ENCODE measurements at places on chromosomes 7 and 10.

DNA sequence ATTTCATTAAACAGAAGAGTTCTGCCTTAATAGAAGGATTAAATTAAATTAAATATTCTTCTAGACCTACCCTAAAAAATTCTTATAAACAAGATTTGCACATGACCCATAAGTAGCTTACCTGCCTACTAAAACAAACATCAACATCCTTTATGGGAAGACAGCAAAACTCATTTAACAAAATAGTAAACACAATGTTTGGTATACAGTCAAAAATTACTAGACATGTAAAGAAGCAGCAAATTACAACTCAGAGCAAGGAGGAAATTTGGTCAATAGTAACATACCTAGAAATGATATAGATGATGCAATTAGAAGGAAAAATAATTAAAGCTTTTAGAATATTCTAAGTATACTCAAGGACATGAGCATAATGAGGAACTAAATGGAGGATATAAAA lies 27.9 kb downstream of the CCDC172 start:
- no peak for DNase-seq

GRCh38 chr10:79434821-79435251 lies 10.6 kb downstream of the ZCCHC24 start:
- DNase-seq: peak; percentile 32

DNA sequence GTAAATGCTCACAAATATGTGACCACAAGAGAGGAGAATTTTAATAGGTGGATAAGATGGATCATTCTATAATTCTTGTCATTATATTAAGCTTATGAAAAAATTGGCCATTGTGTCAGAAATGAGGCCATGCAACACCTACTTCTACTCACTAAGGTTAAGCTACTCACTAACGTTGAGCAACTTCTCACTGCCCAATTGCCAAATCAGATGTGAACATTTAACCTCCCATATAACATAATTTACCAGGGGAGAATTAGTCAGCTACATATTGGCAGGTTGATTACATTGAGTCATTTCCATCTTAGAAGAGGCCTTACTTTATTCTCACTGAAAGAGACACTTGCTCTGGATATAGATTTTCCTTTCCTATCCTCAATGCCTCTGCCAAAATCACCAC lies 211.2 kb upstream of the DGKB start:
- DNase-seq: peak; percentile 40

DNA sequence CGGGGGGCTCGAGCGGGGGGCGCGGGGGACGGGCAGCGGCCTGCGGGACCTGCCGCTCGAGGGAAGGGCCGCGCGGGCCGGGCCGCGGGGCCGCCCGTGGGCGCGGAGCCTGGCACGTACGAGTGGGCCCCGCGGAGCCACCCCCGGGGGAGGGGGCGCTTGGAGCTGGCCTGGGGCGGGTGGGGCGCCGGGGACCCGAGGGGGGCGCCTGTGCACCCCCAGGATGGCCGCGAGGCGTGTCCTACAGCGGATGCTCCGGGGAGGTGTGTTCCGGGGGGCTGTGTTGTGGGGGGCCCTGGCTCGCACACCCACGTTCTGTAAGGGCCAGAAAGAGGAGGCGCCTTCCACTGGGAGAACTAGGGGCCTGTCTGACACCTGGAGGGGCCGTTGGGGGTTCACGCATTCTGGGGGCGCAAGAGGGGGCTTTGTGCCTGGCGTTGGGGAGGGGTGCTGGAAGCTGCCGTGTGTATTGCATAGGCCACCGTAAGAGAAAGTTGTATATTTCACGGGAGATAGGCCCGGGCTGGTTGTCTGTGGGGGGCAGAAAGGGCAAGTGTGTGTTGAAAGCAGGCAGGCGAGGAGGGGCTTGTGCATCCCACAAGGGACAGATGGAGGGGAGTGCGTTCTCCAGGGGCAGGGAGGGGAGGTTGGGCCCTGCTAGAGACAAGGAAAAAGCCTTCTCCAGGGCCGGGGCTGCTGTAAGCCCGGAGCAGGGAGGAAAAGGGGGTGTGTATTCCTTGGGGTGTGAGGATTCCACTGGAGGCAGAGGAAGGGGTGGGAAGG lies 663 bp downstream of the VPS37D start:
- DNase-seq: no peak

DNA sequence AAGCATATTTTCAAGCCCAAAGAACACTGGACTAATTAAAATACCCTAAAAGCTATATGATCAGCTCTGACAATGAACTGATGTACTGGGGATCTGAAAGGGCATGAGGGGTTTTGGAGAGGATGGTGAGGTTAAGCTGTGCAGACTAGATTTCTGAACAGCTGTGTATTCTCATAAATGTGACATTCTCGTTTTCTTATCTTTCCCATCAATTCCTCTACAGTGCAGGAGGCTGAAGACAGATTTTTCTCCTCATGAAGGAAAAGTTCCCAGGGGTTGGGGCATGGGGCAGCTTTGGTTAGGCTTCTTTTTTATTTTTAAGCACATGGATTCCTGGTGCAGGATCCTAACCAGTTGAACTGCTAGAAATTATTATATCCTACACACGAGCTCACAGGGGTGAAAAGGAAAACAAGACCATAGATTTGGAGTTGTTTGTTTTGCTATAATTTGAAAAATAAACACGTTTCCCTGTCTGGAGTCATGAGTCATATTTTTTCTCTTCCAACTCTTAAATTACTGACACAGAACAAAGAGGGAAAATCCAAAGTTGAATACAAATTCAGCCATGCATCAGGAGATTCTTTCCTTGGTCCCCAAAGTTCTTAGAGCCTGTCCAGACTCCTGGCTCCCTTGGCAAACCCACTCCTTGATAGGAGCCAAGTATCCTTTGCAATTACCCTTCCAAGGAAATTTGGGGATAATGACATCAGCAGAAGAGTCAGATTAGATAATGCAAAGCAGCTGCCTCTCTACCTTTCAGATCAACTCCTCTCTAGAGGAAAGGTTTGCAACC lies 147.7 kb upstream of the NPVF start:
- DNase-seq: no peak

- DNase-seq: peak; percentile 85
Measured at GRCh38 chr7:107560898-107561516, 2.7 kb downstream of the COG5 start.

GRCh38 chr7:23191022-23191421 lies 9.2 kb downstream of the NUP42 start:
- no peak for DNase-seq

DNA sequence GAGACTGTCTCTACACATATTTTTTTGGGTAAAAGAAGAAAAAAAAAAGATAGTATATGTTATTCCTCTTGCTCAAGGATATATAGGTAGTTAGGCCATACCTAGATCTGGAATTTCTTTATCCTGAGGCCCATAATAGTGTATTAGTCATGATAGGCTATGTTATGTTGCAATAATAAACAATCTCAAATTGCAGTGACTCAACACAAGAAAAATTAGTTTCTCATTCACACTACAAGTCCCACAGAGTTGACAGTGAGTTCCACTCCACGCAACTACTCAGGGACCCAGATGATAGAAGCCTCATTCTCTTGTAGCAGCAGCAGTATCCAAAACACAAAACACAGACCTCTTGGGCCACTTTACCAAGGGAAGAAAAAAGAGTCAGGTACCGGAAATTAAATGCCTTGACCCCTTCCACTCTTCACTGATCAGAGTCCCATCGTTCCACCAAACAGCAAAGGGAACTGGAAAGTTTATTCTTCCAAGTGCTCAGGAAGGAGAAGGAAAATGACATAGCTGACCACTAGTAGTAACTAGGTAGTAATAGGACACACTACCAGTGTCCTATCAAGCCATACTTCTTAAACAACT lies 7.4 kb upstream of the C10orf67 start:
- peak; percentile 88 for DNase-seq

DNA sequence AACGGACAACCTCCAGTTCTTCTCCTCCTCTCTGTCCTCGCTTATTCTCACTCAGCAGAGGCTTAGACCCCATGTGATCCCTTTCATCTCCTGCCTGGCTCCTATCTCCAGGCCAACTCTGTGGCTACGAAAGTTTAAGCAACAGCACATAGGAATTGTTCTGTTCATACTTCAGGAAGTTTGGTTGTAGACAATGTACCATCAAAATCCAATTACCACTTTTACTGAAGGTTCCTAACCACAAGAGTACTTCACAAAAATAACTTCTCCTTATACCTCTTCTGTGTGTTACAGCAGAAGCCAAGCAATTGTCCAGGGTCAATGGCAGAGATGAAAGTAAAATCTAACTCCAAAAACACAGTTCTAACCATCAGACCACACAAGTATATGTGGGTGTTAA lies 80.0 kb downstream of the SLC25A13 start:
- no peak for DNase-seq

DNA sequence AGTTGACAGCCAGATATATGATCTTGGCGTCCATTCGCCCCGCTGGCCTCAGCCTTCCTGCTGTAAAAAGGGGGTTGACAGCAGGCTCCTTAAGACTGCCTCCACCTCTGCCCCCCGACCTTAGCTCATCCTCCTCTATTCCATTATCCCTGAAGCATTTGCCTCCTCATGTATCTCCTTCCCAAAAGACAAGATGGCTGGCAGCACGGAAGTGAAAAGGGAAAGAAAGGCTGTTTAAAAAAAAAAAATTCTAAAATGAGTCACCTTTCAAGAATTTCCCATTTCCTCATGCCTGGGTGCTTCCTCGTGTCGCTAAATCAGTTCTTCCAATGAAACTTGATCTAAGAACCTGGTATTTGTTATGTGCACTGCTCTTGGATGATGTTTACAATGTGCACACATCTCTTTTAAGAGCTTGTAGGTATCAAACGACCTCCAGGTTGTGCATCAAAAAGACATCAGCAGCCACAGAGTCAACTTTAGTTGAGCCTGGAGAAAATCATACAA lies 1.7 kb downstream of the SCRN1 start:
- DNase-seq: peak; percentile 79

- DNase-seq: peak; percentile 48
Measured at GRCh38 chr10:110851020-110851612, 20.6 kb upstream of the PDCD4 start.

GRCh38 chr10:78384049-78384431 lies 350.4 kb downstream of the RPS24 start:
- DNase-seq: no peak

DNA sequence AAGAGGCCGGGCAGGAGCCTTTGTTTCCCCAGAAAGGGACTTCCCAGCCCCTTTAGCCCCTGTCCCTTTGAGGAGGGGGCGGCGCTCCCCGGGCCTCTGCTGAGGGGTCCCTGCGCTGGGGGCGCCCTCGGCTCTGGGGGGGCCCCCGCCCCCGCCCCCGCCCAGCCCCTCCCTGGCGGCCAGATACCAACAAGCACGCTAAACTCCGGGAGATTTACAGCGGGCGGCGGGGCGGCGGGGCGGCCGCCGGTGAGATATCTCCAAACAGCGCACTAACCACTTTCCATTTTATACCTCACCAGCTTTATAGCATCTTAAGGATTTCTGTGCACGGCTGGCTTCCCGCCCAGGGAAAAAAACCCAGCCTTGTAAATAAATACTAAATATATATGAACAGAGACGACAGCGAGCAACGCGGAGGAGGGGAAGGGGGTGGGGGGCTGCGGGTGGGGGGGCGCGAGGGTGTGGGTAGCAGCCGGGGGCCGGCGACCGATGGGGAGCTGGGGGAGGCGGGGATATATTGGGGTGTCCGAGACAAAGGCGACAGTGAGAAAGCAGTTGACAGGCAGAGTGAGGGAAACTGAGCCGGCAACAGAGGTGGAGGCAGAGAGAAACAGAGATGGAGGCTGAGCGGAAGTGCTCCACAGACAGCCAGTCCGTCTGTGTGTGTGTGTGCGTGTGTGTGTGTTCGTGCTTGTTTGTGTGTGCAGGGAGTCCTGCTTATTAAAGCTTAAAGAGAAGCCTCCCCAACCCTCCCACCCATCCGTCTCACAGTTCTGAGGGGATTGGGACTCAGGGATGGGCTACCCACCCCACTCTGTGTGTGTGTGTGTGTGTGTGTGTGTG lies 85.8 kb downstream of the HIF1AN start:
- no peak for DNase-seq

- DNase-seq: peak; percentile 72
Measured at GRCh38 chr7:47991741-47992311, 12.4 kb upstream of the HUS1 start.

DNA sequence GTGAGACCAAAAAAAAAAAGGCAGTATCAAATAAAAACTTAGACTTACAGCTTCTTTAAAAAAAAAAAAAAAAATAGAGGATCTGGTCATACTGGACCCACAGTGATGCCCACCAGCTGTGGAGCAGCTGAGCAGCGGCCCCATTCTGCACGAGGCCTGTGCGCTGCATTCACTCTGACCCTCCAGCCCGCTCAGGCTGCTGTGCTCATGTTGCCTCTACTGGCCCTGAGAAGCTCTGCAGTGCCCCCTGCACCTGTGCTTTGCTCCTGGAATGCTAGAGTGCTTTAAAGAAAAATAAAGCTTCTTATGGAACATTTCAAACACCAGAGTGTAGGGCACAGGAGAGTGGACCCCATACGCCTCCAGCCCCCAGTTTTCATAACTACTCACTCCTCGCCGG lies 33.2 kb downstream of the TMEM120A start:
- DNase-seq: no peak

DNA sequence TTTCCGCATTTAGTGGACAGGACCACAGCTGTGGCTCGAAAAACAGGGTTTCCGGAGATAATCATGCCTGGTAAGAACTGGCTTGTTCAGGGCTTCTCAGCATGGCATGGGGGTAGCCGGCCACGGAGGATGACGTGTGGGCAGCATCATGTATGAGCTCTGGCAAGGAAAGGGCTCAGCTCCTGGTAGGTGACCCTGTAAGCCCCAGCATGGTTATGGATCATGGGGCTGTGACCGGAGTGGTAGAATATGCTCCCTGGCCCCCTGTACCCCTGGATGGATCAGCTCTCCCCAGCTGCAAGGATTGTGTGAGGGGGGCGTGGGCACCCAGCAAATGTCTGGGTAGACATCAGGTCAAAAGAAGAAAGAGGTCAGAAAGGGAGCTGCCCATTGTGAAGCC lies 113.5 kb downstream of the DOCK1 start:
- DNase-seq: no peak

GRCh38 chr10:76491216-76491615 lies 1059.8 kb downstream of the LRMDA start:
- DNase-seq: peak; percentile 20

Measured in epithelial cell of esophagus (primary cell).